ENCODE measurements at places on chromosomes 13 and 19.

- no peak for DNase-seq
Observed at GRCh38 chr19:5038631-5039271, 69.8 kb downstream of the KDM4B start.

DNA sequence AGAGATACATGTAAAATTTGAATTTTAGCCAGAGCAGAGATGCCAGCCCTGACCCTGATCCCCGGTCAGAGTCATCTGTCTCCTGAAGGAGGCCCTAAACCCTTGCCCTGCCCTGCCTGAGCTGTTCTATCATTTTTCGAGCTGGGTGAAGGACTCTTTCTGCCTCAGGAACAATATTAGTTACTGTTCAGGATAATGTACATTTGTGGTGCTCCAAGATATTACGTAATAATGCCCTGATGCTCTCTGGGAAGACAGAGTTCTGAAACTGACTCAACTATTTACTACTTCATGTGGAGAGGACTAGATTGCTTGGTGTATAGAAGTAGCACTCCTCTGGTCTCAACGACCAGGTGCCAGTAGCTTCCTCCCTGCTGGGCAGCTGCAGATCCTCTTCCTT is 37.9 kb upstream of the UBL3 start:
- no peak for DNase-seq

DNA sequence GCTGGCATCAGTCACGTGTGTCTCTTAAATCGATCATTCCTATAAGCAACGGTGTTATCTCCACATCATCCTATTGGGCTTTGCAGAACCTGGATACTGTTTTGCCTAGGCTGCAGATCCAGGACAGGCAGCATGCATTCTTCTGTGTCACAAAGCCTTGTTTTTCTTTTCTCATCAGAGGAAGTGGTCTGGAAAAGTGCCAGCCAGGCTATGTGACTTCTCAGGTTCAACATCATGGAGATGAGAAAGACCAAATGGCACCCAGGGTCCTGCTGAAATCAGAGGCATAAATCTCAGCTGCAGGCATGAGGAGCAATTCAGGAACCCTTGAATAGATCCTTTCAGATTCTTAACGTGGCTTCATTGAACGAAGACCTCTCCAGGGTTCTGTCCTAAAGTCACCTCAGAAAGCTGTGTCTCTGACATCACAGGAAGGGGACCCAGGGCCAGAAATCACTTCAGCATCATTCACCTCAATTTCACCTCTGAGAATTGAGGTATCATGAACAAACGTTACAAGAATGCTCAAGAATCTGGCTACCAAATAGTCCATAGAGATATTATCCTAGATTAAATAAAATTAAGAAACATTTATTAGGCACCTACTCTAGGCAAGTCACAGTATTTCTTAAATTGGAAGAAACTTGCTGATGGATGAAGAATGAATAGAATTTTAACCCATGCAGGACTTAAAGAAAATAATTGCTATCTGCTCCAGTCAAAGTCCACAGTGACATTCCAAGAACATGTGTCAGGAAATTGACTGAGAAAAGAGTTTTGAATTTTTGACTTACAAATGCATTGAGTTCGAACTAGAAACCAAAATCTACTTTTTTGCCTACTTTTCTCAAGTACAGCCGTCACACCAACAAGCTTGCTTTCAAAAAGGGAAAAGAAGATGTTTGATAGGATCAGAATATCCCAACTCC is 124.1 kb downstream of the COG6 start:
- DNase-seq: peak; percentile 52

- no peak for DNase-seq
Observed at GRCh38 chr13:86020351-86021002, 221.3 kb upstream of the SLITRK6 start.

GRCh38 chr13:113091211-113091771 is 14.3 kb upstream of the F7 start:
- no peak for DNase-seq

DNA sequence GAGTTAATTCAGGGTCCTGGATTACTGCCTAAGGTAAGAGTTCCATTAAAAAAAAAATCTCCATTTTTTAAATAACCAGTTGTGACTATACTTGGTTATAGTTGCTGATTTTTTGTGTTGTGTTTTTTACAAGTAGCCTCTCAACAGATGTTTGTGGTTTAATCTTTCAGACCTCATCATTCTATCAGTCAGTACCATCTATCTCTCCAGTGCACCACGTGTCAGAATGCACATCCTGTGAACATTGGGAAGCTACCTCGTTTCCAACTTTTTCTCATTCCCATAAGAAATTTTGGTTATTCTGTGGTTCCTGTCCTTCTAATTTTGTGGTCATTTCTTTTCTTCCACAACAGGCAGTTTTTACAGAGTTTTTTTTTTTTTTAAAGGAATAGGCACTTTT is 39.2 kb downstream of the WDFY2 start:
- no peak for DNase-seq

- peak; percentile 33 for DNase-seq
Observed at GRCh38 chr19:4639531-4640246, 373 bp downstream of the TNFAIP8L1 start.

GRCh38 chr13:52156724-52157261 is 2.6 kb downstream of the NEK3 start:
- DNase-seq: no peak

- no peak for DNase-seq
Observed at GRCh38 chr13:21980049-21980448, 309.2 kb downstream of the FGF9 start.

DNA sequence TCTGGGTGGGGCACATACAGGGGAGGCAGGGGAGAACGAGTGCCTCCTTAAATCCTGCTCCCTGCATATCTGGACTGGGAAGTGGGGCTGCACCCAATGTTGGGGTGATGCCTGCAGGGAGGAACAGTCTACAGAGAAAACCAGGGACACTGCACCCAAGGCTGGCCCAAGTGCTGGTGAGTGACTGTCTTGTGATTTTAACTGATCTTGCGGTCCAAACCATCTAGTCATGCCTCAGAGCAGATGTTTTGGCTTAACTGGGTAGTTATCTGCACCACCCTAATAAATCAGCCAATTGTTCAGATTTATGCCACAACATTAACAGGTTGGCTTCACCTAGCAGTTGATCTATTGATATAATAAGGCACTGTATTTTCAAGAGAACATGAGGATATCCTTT is 219.2 kb upstream of the IRS2 start:
- DNase-seq: no peak

- DNase-seq: no peak
Observed at GRCh38 chr13:88601949-88602348, 930.8 kb downstream of the SLITRK5 start.

GRCh38 chr19:10899151-10899653 is 27.8 kb downstream of the CARM1 start:
- DNase-seq: no peak

- DNase-seq: no peak
Observed at GRCh38 chr13:29568731-29569130, 26.8 kb downstream of the SLC7A1 start.

GRCh38 chr13:30442926-30443325 is 20.6 kb downstream of the UBE2L5 start:
- no peak for DNase-seq

DNA sequence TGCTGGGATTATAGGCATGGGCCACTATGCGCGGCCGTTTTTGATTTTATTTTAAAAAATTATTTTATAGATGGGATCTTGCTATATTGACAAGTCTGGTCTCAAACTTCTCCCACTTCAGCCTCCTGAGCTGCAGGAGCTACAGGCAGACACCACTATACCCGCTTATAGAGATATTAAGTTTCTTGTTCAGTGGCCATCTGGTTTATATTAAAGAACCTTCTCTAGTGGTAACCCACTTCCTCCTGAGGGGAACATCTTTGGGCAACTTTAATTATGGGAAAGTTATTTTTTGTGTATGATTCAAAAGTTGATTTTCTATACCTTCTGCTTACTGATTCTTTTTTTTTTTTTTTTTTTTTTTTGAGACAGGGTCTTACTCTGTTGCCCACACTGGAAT is 172.7 kb downstream of the KLF5 start:
- DNase-seq: no peak

DNA sequence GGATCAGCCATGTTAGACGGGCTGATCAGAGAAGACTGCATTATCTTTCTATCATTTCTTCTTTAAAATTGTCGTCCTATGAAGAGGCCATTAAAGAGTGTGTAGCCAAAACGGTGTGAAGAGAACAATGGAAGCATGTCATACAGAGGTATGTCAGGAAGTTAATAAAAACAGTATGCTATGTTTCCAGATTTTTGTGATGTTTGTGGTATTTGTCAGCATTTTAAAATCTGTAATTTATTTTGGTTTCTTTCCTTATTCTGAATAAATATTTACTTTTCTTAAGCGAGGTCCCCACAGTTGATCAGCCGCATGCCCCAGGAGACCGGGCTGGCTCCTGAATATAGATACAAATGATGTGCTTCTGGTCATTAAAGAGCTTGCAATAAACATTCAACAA is 142.9 kb upstream of the SERP2 start:
- DNase-seq: no peak

DNA sequence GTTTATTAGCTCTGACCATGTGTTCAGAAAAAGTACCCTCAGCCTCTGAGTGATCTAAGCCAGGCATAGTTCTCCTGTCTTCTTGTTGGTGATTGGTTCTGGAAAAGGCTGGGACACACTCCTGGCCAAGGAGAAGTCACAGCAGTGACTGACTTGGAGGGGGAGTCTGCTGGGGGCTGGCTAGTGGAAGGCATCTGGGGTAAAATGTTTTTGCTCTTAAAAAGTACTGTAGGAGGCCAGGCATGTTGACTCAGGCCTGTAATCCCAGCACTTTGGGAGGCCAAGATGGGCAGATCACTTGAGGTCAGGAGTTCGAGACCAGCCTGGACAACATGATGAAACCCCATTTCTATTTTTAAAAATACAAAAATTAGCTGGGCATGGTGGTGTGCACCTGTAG is 21.7 kb downstream of the FAM187B start:
- no peak for DNase-seq

GRCh38 chr13:36297366-36298338 is at the start of gene CCDC169:
Gene CCDC169, minus strand, starts transcription at chr13:36297814. Its CDS starts 95 bp downstream, at chr13:36297719.
- peak; percentile 74 for DNase-seq

DNA sequence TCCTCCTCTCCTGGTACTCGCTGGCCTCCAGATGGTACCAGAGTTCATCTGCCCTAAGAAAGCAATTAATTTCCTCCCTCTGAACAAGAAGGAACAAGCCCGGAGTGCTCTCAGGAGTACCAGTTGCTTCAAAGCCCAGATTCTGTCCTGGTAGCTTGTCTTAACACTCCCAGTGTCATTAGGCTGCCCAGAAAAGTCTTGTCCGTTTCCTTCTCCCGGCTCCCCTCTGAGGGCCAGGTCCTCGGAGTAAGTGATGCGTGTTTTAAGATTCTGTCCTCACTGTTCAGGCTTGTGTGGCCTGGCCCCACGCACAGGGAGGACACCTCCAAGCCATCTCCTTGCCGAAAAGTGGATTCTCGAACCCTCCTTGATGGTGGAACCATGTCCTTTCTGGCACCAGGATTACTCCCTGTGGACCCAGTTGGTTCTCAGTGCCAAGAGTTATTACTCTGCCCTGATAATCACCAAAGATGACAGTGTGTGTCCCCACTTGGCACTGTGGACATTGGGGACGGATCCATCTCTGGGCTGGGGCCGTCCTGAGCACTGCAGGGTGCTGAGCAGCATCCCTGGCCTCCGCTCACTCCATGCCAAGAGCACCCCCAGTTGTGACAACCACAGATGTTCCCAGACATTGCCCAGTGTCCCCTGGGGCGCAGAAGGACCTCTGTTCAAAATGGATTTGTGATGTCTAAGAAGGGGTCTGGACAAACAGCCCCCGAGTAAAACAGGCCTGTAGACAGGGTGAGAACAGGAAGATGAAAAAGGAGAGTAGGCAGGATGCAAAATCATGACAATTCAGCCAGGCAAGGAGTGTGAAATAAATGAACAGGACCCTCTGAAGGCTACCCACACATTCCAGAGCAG is 52.4 kb downstream of the RFX2 start:
- no peak for DNase-seq

DNA sequence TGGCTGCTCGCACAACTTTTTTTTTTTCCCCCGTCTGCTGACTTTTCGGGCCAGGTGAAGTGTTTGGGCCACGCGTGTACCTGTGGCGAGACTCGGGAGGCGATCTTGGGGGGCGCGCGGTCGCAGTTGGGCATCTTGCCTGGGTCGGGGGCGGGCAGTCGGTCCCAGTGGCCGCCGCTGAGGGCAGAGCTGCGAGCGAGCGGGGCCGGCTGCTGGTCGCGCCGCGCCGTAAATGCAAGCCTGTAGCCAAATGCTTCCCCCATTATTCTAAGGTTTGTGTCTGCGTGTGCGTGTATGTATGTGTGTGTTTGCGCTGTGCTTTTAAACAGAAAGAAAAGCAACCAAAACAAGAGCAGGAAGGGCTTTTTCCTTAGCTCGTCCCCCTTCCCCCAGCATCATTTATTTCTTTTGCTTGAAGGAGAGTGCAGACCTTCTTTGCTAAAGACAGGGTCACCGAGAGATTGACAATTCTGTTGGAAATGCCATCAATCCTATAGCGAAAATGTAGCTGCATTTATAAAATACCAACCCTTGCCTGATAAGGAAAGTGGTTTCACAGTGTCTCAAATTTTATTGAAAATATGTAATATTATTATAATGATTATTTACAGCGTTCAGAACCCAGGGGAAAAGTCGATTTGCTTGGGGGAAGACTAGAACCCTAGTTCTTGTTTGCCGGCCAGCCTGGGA is 143.2 kb upstream of the ZNF536 start:
- no peak for DNase-seq

- DNase-seq: no peak
Observed at GRCh38 chr19:980133-980998, 3.8 kb upstream of the WDR18 start.

DNA sequence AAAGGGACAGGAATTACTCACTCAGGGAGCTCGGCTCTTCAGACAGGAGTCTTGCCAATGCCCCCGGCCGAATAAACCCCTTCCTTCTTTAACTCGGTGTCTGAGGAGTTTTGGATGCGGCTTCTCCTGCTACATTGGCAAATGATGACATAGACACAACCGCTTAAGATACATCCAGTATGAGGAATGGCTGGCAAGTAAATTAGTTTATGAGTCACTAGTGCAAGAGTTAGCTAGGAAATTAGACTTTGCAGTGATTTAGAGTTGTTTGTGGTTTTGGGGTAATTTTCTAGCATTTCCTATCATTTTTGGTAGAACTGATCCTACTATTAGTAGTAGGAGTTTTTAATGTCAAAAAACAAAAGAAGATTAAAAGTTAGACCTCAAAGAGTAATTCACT is 166.2 kb downstream of the SLITRK1 start:
- DNase-seq: no peak

DNA sequence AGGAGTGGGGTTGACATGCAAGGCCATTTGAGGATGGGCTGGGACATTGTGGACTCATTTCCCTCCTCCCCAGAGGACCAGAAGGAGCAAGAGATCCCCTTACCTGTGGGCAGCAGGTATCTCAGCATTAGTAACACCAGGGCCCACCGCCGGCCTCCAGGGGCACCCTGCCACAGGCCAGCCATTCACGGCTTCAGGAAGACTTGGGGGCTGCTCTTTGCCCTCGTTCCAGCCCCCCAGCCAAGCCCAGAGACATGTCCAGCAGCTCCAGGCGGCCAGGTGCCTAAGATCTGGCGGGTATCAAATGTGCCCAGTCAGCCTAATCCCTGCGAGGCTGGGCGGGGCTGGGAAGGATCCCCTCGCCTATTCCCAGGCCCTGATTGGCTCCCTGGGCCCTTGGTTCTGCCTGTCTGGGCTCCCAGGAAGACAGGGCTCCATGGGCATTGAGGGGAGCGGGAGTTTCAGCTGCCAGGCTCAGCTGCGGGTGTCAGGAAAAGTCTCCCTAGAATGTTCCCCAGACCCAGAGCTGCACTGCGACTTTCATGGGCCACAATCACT is 21.3 kb upstream of the OR1M1 start:
- DNase-seq: no peak
